ENCODE measurements at places on chromosomes 5 and 9.

DNA sequence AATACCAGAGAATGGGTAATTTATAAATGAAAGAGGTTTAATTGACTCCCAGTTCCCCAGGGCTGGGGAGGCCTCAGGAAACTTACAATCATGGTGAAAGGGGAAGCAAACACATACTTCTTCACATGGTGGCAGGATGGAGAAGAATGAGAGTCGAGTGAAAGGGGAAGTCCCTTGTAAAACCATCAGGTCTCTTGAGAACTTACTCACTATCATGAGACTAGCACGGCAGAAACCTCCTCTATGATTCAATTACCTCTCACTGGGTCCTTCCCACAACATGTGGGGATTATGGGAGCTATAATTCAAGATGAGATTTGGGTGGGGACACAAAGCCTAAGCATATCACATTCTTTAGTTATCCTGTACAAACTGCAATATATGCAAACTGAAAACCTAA is 609.4 kb downstream of the MTRR start:
- DNase-seq = no peak

DNA sequence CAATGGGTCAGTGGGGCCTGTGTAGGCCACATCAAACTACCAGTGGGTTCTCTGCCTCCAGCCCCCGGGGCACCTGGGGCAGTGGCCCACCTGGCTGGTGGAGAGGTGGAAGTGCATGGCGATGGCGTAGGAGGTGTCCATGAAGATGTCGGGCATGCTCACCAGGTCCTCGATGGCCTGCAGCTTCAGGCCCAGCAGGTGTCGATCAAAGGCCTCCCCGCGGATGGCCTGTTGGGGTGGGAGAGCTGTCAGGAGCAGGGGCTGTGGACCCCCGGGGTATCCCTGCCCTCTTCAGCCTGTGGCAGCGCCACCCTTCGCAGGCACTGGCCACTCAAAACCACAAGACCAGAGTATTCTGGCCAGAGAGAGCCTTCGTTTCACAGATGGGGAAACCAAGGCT is 14.7 kb downstream of the CRAT start:
- no peak for DNase-seq

DNA sequence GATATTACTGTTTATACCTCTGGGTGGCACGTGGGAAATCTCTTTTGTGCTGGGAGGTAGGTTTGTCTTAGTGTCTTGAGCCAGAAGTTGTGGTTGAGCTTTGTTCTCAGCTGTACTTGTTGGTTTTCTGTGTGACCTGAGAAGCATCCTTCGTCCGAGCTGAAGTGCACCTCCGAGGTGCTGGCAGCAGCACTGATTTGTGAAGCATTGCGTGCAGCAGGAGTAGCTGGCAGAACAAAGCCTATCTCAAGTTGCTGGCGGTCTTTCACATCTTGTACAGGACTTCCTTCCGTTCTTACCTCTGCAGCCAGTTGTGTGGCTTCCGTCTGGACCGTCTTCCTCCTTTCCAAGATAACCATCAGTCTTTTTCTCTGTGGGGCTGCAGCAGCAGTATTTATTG is 4.3 kb downstream of the PRRC2B start:
- no peak for DNase-seq

GRCh38 chr5:83608122-83608521 is 112.5 kb downstream of the HAPLN1 start:
- DNase-seq = peak; percentile 78

- no peak for DNase-seq
Measured at GRCh38 chr5:158522776-158523175, 576.9 kb downstream of the EBF1 start.

- no peak for DNase-seq
Measured at GRCh38 chr9:89481538-89481915, 16.4 kb downstream of the SEMA4D start.

GRCh38 chr5:180071531-180072255 is at the start of gene RNF130:
Gene RNF130, minus strand, starts transcription at chr5:180071759. Its CDS starts 57 bp downstream, at chr5:180071702.
- DNase-seq = peak; percentile 91

DNA sequence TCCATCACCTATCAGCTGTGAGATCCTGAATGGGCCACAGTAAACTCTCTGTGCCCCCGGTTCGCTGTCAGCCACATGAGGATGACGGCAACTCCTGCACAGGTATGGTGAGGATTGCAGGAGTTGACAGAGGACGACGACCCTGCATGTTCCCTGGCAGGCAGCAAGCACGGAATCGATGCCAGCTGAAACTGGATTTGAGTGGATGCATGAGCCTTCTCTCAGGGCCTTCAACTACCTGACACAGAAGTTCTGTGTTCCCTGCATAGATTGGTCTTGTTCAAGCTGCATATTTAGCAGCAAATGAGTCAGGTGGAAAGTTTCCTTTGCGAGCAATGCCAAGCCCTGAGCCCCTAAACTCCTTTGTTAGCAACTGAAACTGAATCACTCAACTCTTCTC is 69.6 kb upstream of the PTCH1 start:
- no peak for DNase-seq

- DNase-seq = peak; percentile 23
Measured at GRCh38 chr5:53170746-53171349, 61.3 kb upstream of the MOCS2 start.

GRCh38 chr5:71703941-71704340 is 15.1 kb upstream of the CARTPT start:
- DNase-seq = no peak
